Calu3 (cell line): ENCODE measurements at places on chromosomes 7 and 10. TPM values are rescaled to one million over a fixed set of nuclear protein-coding genes. Genes with fewer than 3 reads are reported as not detected.
A peak's percentile ranks its signal among the peaks of the same experiment; 100 is the strongest.

- H3K27me3 ChIP-seq = no peaks in the 10 kb centered on the region
- no peak overlapping the region for H3K4me3 ChIP-seq
- peaks cover 7% of the 10 kb centered on the region for H3K4me1 ChIP-seq
- no peaks in the 10 kb centered on the region for H3K36me3 ChIP-seq
Observed at GRCh38 chr10:29304995-29305335, 16.1 kb downstream of the LYZL1 start.

DNA sequence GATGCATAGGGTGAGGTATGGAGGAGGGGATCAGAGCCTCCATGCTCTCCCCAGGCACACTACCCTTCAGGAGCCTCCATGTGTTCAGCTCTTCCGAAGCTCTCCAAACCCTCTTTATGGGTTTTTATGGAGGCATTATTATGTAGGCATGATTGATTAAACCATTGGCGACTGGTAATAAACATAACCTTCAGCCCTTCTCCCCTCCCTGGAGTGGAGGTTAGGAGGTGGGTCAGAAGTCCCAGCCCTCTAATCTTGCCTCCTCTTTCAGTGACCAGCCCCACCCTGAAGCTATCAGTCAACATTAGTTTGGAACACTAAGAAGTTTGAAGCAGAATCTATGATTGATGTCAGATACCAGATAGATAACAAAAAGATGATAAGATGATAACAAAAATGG is 23.3 kb downstream of the CAPZA2 start:
- H3K4me3 ChIP-seq = no peak overlapping the region
- H3K27me3 ChIP-seq = no peaks in the 10 kb centered on the region
- no peak for DNase-seq

DNA sequence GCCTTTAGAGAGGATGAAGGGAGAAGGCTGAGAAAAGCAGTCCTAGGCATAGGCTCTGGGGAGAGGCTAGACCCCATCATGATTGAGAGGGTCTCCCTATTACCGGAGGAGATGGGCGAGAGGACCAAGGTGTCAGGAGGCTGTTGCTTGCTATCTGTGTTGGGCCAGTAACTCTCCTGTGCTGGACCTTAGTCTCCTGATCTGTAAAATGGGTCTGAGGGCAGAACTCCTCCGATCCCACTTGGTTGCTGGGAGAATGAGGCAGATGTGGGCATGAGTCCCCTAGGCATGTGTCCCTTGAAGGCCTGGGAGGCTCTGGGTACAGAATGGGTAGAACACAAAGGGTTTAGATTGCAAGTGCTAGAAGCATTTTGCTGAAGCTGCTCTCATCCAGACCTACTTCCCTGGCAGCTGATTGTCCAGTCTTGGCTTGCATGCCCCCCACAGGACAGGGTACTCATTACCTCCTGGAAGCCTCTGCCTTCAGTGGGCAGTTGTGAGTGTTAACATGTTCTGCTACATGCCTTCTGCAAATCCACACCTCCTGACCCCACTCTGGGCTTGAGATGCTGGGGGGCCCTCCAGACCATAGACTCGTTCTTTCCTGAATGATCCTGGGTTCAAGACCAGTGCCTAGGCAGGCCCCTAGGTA is 4.4 kb downstream of the ZMIZ1 start:
- peaks cover 53% of the 10 kb centered on the region for H3K36me3 ChIP-seq
- H3K27me3 ChIP-seq = no peaks in the 10 kb centered on the region
- DNase-seq = no peak
- peak overlapping the region; percentile 70 for H3K4me3 ChIP-seq
- peak overlapping the region; percentile 44 for H3K27ac ChIP-seq
- peaks cover 60% of the 10 kb centered on the region for H3K4me1 ChIP-seq

DNA sequence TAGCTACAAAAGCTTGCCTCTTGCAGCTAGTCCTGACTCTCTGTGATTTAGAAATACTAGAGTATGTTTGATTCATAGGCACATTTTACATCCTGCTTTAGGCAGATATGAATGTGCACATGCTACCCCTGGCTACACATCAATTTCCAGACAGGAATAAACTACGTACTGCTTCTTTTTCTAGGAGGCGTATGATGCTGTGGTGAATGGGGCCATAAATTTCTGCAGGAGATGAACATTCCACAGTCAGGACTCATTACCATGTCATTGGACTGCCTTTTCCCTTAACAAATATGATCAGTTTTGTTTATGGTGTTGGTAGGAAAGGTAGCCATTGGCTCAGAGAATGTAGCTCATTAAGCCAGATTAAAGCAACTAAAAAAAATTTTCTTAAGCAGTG is 50.1 kb upstream of the IFRD1 start:
- peaks cover 49% of the 10 kb centered on the region for H3K27me3 ChIP-seq
- no peaks in the 10 kb centered on the region for H3K4me1 ChIP-seq
- H3K36me3 ChIP-seq = no peaks in the 10 kb centered on the region
- H3K4me3 ChIP-seq = no peak overlapping the region

DNA sequence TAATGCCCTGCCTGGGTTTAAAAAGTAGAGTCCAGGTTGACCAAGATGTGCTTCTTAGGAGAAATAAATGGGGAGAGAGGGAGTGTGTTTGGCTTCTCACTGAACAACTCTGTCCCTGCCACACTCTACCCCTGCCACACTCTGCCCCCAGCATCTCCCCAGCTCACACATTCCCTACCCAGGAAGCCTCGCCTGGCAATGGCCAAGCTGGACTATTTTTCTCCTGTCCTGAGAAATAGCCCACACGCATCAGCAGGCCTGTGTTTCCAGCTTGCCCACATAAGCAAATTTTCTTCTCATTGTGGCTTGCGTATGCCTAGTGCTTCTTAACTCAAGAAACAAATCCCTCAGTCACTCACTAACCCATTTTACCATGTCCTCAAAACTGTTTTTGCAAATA is 1.8 kb downstream of the LRRC18 start:
- H3K36me3 ChIP-seq = no peaks in the 10 kb centered on the region
- H3K4me3 ChIP-seq = no peak overlapping the region
- peaks cover 69% of the 10 kb centered on the region for H3K27me3 ChIP-seq

DNA sequence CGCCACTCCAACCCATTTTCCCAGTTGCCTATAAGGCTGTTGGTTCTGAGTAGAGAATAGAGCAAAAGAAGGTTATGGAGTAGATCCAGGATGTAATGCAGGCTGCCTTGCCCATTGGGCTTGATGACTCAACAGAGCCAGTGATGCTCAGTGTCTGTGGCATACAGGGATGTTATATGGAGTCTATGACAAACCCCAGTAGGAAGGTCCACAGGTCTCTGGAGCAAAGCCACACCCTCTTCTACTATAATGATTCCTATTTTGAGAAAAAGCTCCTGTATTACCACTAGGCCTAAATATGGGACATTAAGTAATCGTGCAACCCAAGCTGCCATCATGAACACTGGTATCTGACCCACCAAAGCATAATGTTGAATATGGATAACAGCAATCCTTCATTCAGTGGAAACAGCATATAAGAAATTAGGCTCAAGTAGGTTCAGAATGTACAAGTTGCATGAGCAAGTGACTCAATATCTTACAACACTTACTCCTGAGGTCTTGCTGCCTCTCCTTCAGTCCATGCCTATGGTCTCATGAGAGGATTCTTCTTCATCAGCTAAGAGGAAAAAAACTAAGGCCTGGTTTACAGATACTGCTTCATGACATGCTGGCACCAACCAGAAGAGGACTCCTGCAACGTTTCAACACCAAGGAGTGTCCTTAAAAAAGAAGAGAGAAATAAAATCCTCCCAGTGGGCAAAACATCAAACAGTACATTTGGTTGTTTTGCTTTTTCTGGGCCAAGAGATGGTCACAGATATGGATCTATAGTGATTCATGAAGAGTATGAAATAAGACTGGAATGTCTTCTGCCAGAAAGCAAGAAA is 14.8 kb upstream of the FHIP2A start:
- no peaks in the 10 kb centered on the region for H3K27me3 ChIP-seq
- H3K36me3 ChIP-seq = no peaks in the 10 kb centered on the region
- no peak for DNase-seq
- no peaks in the 10 kb centered on the region for H3K4me1 ChIP-seq
- no peak overlapping the region for H3K4me3 ChIP-seq

GRCh38 chr10:132563485-132564248 is 26.1 kb downstream of the INPP5A start:
- H3K27ac ChIP-seq = no peak overlapping the region
- peaks cover 8% of the 10 kb centered on the region for H3K4me1 ChIP-seq
- H3K36me3 ChIP-seq = no peaks in the 10 kb centered on the region
- H3K4me3 ChIP-seq = no peak overlapping the region

GRCh38 chr10:65670087-65670486 is 1255.7 kb upstream of the LRRTM3 start:
- no peak for DNase-seq
- H3K27ac ChIP-seq = no peak overlapping the region
- no peak overlapping the region for H3K4me3 ChIP-seq
- no peaks in the 10 kb centered on the region for H3K36me3 ChIP-seq
- no peaks in the 10 kb centered on the region for H3K27me3 ChIP-seq

DNA sequence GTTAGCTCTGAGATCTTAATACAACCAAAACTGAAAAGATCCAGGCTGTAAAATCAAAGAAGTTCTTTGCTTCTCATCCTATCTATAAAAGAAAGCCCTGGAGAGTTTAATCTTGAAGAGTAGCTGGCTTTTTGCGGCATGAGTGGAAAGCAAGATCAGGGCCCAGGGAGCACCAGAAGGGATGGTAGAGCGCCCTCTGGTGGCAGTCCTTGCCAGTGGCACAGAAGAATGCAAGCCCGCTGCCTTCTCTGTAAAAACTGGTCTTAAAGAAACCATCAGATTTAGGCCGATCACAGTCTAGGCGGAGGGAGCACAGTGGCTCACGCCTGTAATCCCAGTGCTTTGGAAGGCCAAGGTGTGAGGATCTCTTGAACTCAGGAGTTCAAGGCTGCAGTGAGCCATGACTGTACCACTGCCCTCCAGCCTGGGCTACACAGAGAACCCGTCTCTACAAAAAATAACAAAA is 35.6 kb downstream of the CPN1 start:
- no peaks in the 10 kb centered on the region for H3K27me3 ChIP-seq
- no peaks in the 10 kb centered on the region for H3K36me3 ChIP-seq
- H3K4me3 ChIP-seq = no peak overlapping the region
- no peak overlapping the region for H3K27ac ChIP-seq
- peaks cover 8% of the 10 kb centered on the region for H3K4me1 ChIP-seq

DNA sequence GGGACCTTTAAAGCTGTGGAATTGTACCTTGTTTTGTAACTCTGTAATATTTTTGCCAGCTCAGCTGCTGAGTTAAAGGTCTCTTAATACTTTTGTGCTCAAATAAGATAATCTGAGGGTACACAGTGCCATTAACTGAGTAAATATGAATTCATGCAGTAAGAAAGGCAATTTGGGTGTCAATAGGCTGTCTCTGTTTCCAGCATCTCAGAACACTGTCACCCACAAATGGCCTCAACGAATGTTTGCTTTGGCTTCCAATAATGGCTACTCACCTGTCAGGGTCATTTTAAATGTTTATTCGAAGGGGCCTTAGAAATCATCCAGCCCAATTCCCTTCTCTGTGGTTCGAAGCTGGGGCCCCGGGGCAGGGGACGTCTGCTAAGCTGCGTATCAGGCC is 225.4 kb downstream of the ZMYND11 start:
- H3K27me3 ChIP-seq = no peaks in the 10 kb centered on the region
- no peaks in the 10 kb centered on the region for H3K4me1 ChIP-seq

- peak overlapping the region; percentile 59 for H3K27ac ChIP-seq
- no peak for DNase-seq
- no peaks in the 10 kb centered on the region for H3K27me3 ChIP-seq
- H3K4me3 ChIP-seq = peak overlapping the region; percentile 55
Observed at GRCh38 chr10:32971536-32972091, 13.6 kb upstream of the ITGB1 start.

DNA sequence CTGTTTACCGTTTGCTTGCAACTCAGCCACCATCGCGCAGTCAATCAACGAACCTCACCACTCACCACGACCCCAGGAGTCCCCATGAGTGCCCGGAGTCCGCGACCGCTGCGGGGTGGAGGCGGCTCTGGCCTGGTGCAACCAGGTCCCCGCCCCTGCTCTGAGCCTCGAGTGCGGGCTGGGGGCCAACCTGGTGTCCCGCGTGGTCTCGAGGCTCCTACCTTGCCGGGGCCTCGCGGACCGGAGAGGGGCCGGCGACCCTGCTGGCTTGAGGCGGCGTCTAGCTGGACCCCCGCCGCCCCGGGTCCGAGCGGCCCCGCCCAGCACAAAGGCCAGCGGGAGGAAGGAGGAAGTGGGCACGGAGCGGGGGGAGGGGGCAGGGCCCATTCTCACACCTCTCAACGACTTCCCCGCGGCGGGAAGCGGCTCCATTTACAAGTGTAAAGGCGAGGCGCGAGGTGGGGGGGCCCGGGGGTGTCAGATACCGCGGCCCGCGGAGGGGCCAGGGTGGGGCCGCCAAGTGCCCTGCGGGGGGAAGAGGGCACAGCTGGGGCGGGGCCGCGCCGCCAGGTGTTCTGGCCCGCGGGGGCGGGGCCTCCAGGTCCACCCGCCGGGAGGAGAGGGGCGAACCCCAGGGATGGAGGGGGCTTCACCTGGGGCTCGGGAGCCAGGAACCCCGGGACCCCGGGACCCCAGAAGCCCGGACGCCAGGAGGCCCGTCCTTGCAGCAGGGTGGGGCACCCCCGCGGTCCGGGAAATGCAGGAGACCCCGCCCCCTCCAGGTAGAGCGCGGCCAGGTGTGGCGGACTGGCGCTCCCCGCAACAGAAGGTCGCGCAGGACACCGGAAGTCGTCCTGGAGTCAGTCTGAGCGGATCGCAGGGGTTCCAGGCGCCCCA is 8.6 kb downstream of the CTBP2 start:
- peak overlapping the region; percentile 24 for H3K27ac ChIP-seq
- H3K4me3 ChIP-seq = peak overlapping the region; percentile 75
- peak; percentile 61 for DNase-seq
- no peaks in the 10 kb centered on the region for H3K27me3 ChIP-seq
- peaks cover 79% of the 10 kb centered on the region for H3K36me3 ChIP-seq

- H3K27me3 ChIP-seq = no peaks in the 10 kb centered on the region
- no peak overlapping the region for H3K4me3 ChIP-seq
- DNase-seq = no peak
- H3K4me1 ChIP-seq = no peaks in the 10 kb centered on the region
- H3K27ac ChIP-seq = no peak overlapping the region
- no peaks in the 10 kb centered on the region for H3K36me3 ChIP-seq
Observed at GRCh38 chr7:132846086-132846485, 235.8 kb downstream of the CHCHD3 start.

- H3K4me1 ChIP-seq = no peaks in the 10 kb centered on the region
- no peak overlapping the region for H3K27ac ChIP-seq
- H3K27me3 ChIP-seq = peaks cover 61% of the 10 kb centered on the region
- no peak overlapping the region for H3K4me3 ChIP-seq
Observed at GRCh38 chr10:71569775-71570588, 149.6 kb downstream of the C10orf105 start.

GRCh38 chr7:151808400-151809145 is 68.3 kb downstream of the PRKAG2 start:
- H3K27me3 ChIP-seq = peaks cover 78% of the 10 kb centered on the region
- no peak overlapping the region for H3K4me3 ChIP-seq
- H3K27ac ChIP-seq = no peak overlapping the region
- no peaks in the 10 kb centered on the region for H3K36me3 ChIP-seq

GRCh38 chr10:43976292-43976691 is 327.6 kb upstream of the ZNF32 start:
- H3K4me1 ChIP-seq = no peaks in the 10 kb centered on the region
- no peak overlapping the region for H3K27ac ChIP-seq
- no peak for DNase-seq
- H3K27me3 ChIP-seq = no peaks in the 10 kb centered on the region

The C7orf33 gene
- total RNA-seq = not detected in 2 replicates
